Hypothalamus (tissue), 51 donors: ENCODE measurements at places on chromosomes 3 and 15.

DNA sequence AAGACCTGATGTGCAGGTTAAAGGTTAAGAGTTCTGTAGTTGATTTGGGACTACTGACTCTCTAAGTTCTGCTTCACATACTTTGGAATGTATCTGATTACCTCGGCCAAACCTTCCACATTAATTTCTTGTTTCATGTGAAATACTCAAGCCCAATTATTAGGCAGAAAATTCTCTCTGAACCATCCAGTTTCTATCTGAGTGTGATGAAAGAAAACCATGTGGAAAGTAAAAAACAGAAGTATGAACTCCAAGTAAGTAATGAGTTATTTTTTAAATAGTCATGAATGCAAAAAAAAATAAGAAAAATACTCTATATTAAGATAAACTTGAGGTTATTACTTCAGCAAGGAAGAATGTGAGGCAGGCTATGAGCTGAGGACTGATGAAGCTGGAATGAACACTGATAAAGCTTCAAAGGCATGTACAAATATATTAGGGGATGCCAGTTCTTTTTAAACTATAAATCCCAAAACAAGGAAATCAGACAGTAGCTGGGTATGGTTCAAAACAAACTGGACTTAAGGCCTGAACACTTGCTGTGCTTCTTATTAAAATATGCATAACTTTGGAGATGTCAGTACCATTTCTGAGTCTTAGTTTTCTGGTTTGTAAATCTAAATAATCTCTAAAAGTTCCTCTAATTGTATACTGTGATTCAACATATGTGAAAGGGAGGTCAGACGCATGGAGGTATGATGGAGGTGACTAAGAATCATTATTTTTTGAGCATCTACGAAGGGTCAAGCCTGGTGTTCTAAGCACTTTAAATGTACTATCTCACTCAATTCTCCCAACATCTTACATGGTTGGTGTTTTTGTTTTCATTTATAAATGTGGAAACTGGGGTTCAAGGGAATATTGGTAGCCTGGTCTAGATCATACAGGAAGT lies 59.6 kb downstream of the COL6A6 start:
- no peak for DNase-seq

DNA sequence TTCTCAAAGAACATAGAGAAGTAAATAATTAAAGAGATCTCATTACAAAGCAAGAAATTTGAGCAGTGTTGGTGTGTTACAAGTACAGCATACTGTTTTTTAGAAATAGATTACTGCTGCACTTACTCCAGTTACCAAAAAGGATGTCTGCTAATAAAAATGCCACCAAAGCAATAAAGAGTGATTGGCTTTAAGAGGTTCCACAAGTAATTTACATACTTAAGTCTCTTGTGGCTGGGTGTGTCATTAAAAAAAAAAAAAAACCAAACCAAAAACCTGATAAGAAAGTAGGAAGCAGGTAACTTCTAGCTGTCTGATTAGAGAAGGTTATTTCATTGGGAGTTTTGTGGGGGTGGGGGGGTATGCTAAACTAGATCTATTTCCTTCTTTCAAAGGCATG lies 15.2 kb downstream of the RAB11A start:
- no peak for DNase-seq

DNA sequence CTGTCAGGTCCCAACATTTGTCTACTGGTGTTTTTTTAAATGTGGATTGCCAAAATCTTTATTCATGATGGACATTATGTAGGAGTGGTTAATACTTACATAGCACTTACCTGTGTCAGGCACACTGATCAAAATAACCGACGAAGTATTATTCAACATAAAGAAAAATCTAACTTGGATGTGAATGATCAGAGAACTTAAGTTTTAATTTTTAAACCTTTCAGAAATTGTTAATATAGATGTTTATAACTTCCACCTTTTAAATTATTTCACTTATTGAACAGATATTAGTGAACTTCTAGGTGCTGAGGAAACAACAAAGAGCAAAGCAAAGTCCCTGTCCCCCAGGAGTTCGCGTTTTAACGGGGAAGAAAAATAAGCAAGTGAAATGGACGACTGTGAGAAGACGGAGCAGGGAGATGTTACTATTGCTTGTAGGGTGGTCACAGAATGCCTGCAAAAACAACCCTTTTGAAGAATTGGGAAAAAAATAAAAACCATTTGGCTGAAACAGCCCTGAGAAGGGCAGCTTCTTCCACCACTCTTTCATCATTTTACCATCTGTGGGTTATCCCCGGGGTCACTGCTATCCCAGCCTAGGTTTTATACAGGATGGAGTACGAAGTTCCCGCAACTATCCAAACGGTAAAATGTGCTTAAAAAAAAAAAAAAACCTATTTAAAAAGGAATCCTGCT lies 915 bp upstream of the APH1B start:
- no peak for DNase-seq

- no peak for DNase-seq
Observed at GRCh38 chr3:177449360-177450006, 252.2 kb upstream of the TBL1XR1 start.

DNA sequence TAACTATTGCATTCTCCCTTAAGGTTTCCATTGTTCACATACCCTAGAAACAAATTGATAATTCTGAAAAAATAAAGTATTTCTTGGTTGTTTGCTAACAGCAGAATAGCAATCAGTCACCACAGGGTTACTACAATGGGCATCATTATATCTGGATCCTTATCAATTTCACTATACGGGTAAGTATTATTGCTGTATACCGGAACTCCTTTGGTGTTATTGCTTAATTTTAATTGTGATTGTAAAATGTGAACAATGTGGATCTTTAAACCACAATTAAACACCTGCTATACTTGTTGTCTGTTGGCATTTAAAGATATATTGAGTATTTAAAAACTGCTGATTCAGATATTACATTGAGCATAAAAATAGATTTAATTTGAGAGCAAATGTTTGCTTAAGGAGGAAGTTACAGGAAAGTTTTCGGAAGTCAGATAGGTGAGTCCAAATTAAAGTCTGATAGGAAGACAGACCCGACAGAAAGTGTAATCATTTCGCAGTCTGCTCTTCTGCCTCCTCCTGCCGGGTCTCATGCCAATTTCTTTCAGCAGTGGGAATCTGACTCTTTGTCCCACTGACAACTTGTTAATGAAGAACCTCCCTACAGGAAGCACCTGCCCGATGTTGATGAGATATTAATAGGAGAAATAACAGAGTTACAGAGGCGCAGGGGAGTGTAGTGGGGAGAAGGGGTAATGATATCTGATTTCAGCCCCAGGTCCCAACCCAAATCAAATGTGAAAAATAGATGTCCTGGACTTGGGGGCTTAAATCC lies 169.7 kb upstream of the TBC1D5 start:
- no peak for DNase-seq
